Activated CD8-positive, alpha-beta memory T cell treated with anti-CD3 and anti-CD28 coated beads, Interleukin-2, amount 10 ng/mL, durations not matched to agents 7 days and 5 days (primary cell): ENCODE measurements at places on chromosomes 5 and 9.
A peak's percentile ranks its signal among the peaks of the same experiment; 100 is the strongest.

DNA sequence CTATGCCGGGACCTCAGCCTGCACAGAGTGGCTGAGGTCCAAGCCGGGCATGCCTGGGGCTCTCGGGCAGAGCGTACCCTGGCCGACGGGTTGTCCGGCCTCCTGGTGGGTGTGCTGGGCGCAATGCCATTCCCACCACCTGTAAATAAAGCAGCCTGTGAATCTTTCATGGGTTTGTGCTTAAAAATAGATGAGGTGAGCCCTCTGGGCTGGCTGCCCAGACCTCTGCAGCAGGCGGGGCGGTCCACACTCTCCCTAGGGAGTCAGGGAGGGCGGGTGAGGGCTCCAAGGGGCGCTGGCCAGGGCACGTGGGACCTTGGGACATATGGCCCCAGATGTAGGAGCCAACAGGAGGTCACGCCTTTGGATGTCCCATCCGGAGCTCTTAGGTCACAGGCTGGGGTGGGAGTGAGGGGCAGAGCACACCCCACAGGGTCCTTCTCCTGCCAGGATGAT is 3.6 kb upstream of the AGPAT2 start:
- DNase-seq, result no peak

DNA sequence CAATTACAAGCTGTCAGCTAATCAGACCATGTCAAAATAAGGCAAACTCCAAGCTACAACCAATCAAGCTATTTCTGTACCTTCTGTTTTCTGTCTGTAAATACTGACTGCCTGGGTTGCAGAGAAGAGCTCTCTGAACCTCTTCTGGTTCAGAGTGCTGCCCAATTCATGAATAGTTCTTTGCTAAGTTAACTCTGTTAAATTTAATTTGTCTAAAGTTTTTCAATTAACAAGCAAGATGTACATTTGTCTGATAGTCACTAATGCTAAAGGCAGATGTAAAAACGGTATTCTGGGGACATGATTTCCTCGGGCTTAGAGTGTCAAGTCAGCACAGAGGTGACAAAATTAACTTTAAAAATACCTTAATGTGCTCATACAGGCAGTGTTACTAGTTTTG is 408.3 kb upstream of the CLINT1 start:
- no peak for DNase-seq

DNA sequence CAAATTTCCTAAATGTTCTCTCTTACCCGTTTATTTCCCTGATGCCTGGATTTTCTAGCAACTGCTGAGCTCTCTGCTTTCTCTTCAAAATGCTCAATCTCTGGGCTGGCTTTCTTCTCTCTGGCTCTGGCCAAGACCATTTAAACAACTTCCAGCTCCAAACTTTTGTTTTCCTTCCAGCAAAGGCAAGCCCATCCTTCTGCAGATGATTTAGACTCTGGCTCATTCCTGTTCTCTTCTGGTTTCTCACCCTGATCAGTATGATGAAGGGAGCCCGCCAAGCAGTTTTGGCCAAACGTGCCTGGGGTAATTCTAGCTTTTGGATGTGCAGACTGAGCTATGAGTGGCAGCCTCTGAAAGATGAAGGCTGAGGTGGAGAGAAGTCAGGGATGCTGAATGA is 78.1 kb downstream of the HSPA4 start:
- no peak for DNase-seq

DNA sequence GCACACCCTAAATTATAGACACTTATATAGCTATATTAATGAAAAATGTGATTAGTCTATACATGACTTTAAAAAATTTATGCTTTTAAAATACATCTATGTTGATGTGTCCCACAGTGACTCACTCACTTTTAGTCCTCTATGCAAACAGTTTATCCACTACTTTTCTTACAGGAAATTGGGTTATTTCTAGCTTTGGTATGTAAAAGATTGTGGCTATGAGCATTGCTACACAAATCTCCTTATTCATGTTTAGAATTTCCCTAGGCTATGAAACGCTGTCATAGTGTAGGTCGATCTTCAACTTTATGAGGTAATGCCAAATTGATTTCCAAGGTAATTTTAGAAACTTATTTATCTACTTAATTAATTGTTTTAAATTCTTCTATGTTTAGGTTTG is 687.4 kb downstream of the PRR16 start:
- DNase-seq, result no peak

GRCh38 chr9:93580654-93581380 is 4.4 kb downstream of the PHF2 start:
- peak; percentile 33 for DNase-seq

DNA sequence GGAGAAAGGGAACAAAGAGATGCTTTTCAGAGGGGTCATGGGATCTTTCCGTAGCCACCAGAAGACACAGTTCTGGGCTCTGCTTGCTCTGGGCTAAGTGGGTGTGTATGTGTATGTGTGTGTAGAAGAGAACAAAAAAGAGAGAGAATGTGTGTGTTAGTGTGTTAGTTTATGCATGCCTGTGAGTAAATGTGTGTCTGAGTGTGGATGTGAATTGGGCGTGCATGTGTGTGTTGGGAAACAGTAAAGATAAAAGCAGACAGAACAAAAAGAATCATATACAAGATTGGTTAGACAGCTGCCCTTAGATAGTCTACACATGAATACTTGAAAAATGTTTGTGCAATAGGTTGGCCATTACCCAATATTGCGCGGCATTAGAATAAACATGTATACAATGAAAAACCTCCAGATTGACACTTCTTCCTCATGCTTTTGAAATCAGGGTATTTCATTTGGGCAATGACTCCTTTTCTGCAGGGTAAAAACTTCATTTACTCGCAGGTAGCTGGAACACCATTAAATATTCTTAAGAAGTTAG is 36.5 kb upstream of the HSPA9 start:
- no peak for DNase-seq

DNA sequence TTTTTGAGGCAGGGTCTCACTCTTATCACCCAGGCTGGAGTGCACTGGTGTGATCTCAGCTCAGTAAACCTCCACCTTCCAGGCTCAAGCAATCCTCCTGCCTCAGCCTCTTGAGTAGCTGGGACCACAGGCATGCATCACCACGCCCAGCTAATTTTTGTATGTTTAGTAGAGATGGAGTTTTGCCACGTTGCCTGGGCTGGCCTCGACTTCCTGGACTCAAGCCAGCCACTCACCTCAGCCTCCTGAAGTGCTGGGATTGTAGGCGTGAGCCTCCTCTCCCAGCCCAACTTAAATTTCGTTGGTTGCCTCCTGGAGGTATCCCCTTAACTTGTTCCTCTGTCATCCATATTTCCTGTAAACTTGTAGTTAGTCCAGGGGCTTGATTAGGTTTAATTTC is 47.2 kb downstream of the RAB24 start:
- DNase-seq, result no peak

- peak; percentile 59 for DNase-seq
These were observed 6.1 kb downstream of the IL13 start for GRCh38 chr5:132663771-132664695.

DNA sequence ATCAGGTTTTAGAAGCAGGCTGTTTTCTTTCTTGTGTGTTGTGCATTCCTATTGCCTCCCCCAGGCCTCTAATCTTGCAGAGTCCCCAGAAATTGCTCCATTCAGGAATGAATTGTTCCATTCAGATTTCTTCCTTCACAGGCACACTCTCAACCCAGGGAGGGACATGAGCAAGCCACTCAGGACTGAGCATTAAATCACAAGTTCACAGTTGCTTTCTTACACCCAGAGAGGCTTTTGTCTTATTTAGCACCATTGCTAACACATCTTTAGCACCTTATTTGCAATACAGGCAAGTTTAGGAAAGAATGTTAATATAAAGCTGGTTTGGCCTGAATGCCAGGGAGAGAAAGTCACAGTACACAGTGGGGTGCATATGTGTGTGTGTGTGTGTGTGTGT is 221.4 kb downstream of the RAB3C start:
- DNase-seq, result no peak

DNA sequence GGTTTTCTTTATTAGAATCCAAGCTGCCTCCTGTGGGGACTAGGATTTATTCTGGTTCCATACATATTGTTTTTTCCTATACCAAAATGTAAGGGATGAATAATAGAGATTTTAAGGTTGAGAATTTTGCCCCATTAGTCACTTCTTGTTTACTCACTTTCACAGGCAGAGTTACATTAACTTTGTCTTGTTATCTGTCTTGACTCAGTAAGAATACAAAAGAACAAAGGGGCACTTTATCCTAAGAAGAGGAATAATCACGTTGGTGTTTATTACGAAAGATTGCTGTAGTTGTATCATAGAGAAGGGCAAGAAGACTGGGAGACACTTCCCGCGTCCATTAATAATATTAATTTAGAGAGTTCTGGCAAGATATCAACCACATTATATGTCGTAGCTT is 599.7 kb upstream of the FTMT start:
- no peak for DNase-seq

GRCh38 chr5:69326365-69326764 is 6.2 kb downstream of the CCDC125 start:
- DNase-seq, result no peak

GRCh38 chr5:150789943-150790611 is 11.5 kb downstream of the SMIM3 start:
- DNase-seq, result peak; percentile 85

DNA sequence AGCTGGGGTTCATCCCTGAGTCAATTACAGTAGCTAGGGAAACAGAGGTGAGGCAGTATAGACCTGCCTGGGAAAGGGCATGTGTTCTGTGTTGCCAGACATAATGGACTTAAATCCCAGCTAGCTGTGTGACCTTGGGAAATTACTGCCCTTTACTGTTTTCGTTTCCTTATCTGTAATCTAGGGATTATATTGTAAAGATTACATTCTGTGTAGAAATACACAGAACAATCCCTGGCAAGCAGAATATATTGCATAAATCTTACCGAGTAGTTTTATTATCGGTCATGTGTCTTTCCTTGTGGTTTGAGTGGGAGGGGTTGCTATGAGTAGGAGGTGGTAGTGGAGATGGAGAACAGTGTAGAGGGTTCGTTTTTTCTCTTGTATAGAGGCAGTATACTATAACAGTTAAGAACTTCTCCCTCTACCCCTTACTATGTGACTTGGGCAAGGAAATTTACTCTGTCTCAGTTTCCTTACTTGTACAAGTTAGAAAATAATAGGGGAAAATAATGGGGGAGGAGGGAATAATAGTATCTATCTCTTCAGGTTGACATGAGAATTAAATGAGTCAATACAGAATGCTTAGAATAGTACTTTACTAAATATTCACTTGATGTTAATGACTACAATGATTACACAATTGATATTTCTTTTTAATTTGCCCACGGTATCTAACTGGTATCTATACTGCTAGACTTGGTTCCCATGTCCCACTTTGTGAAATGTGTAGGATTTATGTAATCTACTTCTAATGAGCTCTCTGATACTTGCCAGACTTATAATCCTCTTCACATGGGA is 7.1 kb upstream of the DMXL1 start:
- DNase-seq, result no peak

GRCh38 chr5:77795846-77796245 is 19.7 kb upstream of the TBCA start:
- no peak for DNase-seq

DNA sequence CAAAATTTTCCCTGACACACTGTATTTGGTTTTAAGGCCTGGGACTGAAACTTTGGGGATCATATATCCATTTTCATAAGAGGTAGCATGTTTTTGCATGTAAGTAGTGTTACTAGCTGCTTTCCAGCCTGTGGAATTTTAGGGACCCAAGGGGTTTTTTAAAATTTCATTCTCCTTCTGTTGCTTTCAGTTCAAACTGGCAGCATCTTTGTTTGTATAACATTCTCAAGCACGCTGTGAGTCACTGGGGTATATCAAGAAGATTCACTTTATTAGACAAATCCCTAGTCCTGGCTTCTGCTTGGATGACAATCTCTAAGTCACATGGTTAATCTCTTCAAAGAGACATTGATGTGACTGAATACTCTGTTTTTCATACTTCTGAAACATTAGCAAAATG is 479.0 kb downstream of the CYLC2 start:
- DNase-seq, result no peak
